ENCODE measurements at places on chromosomes 16 and 17. TPM values are rescaled to one million over a fixed set of nuclear protein-coding genes. Genes with fewer than 3 reads are reported as not detected.

Gene PRAC1
- not detected for total RNA-seq

GRCh38 chr16:11053916-11054460, 109.6 kb downstream of the CLEC16A start:
- no peak overlapping the region for H3K4me3 ChIP-seq
- DNase-seq = no peak
- H3K27ac ChIP-seq = no peak overlapping the region
- peaks cover 32% of the 10 kb centered on the region for H3K4me1 ChIP-seq

DNA sequence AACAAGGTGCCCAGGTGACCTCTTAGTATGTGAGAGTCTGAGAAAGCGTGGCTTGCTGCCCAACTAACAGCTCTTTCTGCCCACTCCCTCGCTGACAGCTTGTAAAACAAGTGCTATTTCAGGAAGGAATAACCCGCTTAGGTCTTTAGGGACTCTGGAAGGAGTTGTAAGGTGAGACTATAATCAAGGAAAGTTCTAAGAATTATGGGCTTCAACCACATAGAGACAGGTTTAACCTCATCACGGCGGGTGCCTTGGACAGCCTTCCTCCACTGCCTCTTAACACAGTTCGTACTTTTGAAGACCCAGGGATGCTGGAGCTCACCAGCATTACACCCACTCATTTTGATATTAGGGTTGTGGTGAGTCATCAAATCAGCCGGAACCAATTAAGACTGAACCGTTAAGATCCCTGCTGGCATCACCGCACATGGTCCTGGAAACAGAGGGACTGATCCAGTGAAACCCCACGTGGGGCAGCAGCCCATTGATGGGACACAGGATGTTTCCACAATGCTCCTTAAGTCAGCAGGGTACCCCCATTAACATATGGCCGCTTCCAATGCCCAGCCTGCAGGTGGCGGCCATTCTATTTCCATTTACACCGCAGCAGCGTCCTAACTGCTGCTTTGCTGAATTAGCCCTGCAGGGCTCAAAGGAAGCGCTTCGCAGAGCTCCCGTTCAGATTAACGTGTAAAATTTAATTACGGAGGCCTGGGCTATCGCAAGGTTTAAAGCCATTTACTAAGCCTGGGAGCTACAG, 176.6 kb upstream of the SDK2 start:
- H3K27me3 ChIP-seq = no peaks in the 10 kb centered on the region
- no peaks in the 10 kb centered on the region for H3K36me3 ChIP-seq
- no peak overlapping the region for H3K27ac ChIP-seq

- peak overlapping the region; percentile 52 for H3K27ac ChIP-seq
- H3K27me3 ChIP-seq = no peaks in the 10 kb centered on the region
- DNase-seq = no peak
Measured at GRCh38 chr17:74752822-74753401, 4.5 kb downstream of the NHERF1 start.

DNA sequence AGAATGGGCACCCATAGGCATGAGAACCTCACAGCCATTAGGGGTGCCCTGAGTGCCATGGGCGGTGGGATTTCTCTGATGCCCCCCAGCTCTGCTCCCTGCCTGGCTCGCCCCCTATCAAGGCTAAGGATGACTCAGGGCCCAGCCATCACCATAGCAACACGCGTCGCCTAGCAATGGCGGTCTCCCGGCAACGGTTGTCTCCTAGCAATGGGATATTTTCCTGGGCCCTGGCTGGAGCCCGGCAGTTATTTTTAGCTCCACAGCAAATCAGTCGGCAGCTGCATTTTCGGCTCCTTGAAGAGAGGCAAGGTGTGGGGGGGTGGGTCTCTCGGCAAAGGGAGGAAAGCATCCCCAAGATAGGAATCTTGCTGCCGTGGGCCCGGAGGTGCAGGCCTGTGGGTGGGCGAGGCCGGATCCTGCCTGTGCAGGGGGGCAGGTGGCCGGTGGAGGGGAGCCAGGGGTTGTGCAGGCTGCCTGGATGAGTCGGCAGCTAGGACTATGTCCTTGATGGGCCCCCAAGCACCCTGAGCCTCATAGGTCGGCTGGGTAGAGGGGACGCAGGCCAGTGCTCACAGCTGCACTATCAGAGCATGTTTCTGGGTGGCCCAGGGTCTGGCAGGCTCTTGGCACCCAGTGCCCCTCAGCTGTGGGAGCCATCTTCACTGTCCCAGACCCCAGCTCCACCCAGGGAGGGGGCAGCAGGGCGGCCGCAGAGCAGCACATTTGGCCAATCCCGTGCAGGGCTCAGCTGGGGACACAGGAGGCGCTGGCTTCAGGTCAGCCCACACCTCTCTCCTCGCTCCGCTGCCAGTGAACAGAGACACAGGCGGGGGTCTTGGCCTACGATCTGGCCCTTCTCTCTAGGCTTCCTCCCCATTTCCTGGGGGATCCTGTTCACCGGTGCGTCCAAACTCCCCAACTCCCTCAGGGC, 4.2 kb upstream of the FBXL16 start:
- peaks cover 4% of the 10 kb centered on the region for H3K4me1 ChIP-seq
- no peak for DNase-seq
- no peak overlapping the region for H3K27ac ChIP-seq
- H3K36me3 ChIP-seq = no peaks in the 10 kb centered on the region

GRCh38 chr17:1930337-1930645, 94.8 kb downstream of the RTN4RL1 start:
- no peak for DNase-seq
- no peaks in the 10 kb centered on the region for H3K4me1 ChIP-seq
- H3K27ac ChIP-seq = no peak overlapping the region
- H3K36me3 ChIP-seq = no peaks in the 10 kb centered on the region
- no peak overlapping the region for H3K4me3 ChIP-seq

Data from CD8-positive, alpha-beta memory T cell (primary cell).